ENCODE measurements at places on chromosomes 1 and 21. TPM values are rescaled to one million over a fixed set of nuclear protein-coding genes. Genes with fewer than 3 reads are reported as not detected.

The TLR5 gene
- total RNA-seq: 0.08 TPM

The OR2AK2 gene
- not detected for total RNA-seq

The ANGPTL3 gene
- total RNA-seq: not detected

The TEX38 gene
- not detected for total RNA-seq

The CD1B gene
- total RNA-seq: not detected

The PAX7 gene
- total RNA-seq: not detected

The PRDM16 gene
- not detected for total RNA-seq

The RGS1 gene
- not detected for total RNA-seq

The WNT3A gene
- not detected for total RNA-seq

The PKLR gene
- total RNA-seq: 1.9 TPM

The CELA2B gene
- total RNA-seq: not detected

The CHRM3 gene
- not detected for total RNA-seq

The CD244 gene
- not detected for total RNA-seq

The ALX3 gene
- not detected for total RNA-seq

The SPRR2B gene
- not detected for total RNA-seq

The OR14K1 gene
- total RNA-seq: not detected

The SHC1 gene
- total RNA-seq: 414 TPM

The RXFP4 gene
- total RNA-seq: not detected

The DIO1 gene
- not detected for total RNA-seq

The WDR64 gene
- total RNA-seq: not detected

The LEFTY2 gene
- not detected for total RNA-seq

The LCE1C gene
- total RNA-seq: 1.1 TPM

The CELF3 gene
- total RNA-seq: not detected

The GATAD2B gene
- 5.4 TPM for total RNA-seq

The TMEM79 gene
- total RNA-seq: 9.1 TPM

The FBLIM1 gene
- 154 TPM for total RNA-seq

The SERPINC1 gene
- not detected for total RNA-seq

The CD5L gene
- total RNA-seq: not detected

The CHRNB2 gene
- 0.04 TPM for total RNA-seq

The CAPN8 gene
- total RNA-seq: not detected

The TRIM67 gene
- not detected for total RNA-seq

The FUCA1 gene
- 5.5 TPM for total RNA-seq

The UTP25 gene
- total RNA-seq: 4.8 TPM

The S100A5 gene
- total RNA-seq: not detected

The SPRR1A gene
- not detected for total RNA-seq

The CFHR1 gene
- total RNA-seq: not detected

The KCNC4 gene
- total RNA-seq: 4.4 TPM

The SPATA6 gene
- 0.34 TPM for total RNA-seq

The PRUNE1 gene
- 11.5 TPM for total RNA-seq

The PADI3 gene
- 9.7 TPM for total RNA-seq

The DYNLT5 gene
- not detected for total RNA-seq

The FNDC5 gene
- total RNA-seq: not detected

The RGS7 gene
- total RNA-seq: not detected

The LCE3B gene
- not detected for total RNA-seq

The ANKRD34A gene
- 0.70 TPM for total RNA-seq

The GCLM gene
- total RNA-seq: 29.0 TPM

The E2F2 gene
- 0.08 TPM for total RNA-seq

The NOL9 gene
- total RNA-seq: 12.3 TPM

The USH2A gene
- total RNA-seq: not detected

The OR2M3 gene
- not detected for total RNA-seq

The DRAM2 gene
- 42.0 TPM for total RNA-seq

The CXADR gene
- total RNA-seq: 11.7 TPM

The TMPRSS2 gene
- not detected for total RNA-seq

The TNFRSF8 gene
- not detected for total RNA-seq

The DUSP10 gene
- 9.1 TPM for total RNA-seq

The SIPA1L2 gene
- 1.9 TPM for total RNA-seq

The ARHGAP30 gene
- not detected for total RNA-seq

The PLEKHN1 gene
- total RNA-seq: 4.0 TPM

Measured in hair follicular keratinocyte (primary cell).